ENCODE measurements at places on chromosomes 12 and 14. TPM values are rescaled to one million over a fixed set of nuclear protein-coding genes. Genes with fewer than 3 reads are reported as not detected.

SALL2 gene
- 0.98 TPM for total RNA-seq

WNT1 gene
- not detected for total RNA-seq

SOAT2 gene
- not detected for total RNA-seq

P2RX7 gene
- 3.6 TPM for total RNA-seq

SYNDIG1L gene
- not detected for total RNA-seq

INSM2 gene
- total RNA-seq: not detected

PLD4 gene
- under 0.01 TPM for total RNA-seq

TARBP2 gene
- total RNA-seq: 52.9 TPM

CATSPERB gene
- total RNA-seq: not detected

DIO2 gene
- total RNA-seq: not detected

ARMH4 gene
- total RNA-seq: 1.3 TPM

LMO3 gene
- total RNA-seq: not detected

BHLHE41 gene
- 0.67 TPM for total RNA-seq

XRCC3 gene
- total RNA-seq: 19.5 TPM

ANO4 gene
- not detected for total RNA-seq

KRT79 gene
- total RNA-seq: not detected

IGF1 gene
- total RNA-seq: 1.4 TPM

SPRYD4 gene
- 3.4 TPM for total RNA-seq

SLC10A1 gene
- not detected for total RNA-seq

All from vein endothelial cell (primary cell).